ENCODE measurements at places on chromosomes 11 and 22.

GRCh38 chr22:36722055-36722454 lies 18.5 kb upstream of the CACNG2 start:
- DNase-seq = no peak

DNA sequence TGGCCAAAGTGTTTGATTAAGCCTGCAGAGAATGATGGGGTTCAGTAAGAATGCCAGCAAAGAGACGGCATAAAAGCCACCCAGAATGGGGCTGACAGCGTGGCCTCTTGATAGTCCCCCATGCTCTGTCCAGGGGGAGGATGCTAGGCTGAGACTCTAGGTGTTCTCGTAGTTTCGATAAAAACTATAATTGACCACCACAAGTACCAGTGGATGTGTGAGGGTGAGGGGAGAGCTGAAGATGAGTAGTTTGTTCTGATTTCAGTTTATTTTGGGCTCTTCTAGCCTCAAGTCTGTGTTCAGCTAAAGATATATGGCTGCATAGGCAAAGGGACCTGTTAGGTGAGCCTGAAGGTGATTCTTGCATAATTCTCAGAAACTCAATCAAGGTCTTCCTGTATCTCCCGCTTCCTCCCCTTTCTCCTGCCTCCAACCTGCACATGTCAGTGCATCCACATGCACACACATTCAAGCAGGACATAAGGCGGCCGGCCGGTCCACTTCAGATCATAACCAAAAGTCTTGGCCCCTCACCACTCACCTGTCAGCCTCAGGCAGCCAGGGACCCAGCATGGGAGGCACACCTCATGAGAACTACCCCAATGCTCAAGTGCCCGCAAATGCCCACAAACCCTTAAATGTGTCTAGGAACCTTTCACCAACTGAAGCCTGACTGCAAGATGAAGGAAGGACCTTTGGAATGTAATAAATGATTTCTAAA lies 31.2 kb downstream of the FLI1 start:
- no peak for DNase-seq

DNA sequence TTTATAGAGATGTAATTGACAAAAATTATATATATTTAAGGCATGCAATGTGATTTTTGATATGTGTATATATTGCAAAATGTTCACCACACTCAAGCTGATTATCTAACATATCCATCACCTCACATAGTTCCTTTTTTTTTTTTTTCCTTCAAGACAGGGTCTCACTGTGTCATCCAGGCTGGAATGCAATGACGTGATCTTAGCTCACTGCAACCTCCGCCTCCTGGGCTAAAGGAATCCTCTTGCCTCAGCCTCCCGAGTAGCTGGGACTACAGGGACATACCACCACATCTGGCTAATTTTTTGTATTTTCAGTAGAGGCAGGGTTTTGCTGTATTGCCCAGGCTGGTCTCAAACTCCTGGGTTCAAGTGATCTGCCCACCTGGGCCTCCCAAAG lies 65.1 kb upstream of the SLC35C1 start:
- DNase-seq = no peak

- no peak for DNase-seq
These were observed 1.7 kb upstream of the LRRC74B start for GRCh38 chr22:21043860-21044535.

GRCh38 chr22:39428597-39429071 lies 28.2 kb upstream of the MGAT3 start:
- no peak for DNase-seq

DNA sequence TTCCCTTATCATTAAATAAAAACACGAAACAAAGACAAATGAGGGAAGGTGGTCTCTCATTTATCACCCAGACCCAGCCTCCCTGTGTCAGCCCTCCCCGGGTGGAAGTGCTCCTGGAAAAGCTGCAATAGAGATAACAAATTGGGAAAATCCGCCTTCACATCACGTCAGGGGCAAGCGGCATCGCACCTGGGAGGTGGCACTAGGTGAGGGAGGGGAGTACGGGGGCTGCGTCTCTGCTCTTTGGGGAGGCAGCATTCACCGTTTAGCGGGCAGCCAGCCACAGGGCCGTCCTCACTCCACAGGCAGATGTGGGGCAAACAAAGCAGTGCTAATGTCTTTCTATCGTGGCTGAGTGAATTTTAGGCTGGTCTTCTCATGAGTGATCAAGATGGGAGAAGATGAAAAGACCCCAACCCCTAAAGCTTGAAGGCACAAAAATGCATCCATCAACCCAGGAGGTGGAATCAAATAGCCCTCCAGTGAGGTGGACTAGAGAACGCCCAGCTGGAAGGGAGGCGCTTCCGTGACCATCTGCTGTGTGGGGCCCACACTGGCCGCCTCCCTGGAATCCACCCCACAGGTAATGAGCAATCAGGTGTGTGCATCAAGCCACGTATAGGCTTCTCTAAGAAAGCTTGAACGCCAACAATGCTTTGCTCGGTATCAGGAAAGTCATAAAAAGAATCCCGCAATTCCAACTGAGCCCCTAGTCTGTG lies 629.5 kb downstream of the BRD1 start:
- no peak for DNase-seq

DNA sequence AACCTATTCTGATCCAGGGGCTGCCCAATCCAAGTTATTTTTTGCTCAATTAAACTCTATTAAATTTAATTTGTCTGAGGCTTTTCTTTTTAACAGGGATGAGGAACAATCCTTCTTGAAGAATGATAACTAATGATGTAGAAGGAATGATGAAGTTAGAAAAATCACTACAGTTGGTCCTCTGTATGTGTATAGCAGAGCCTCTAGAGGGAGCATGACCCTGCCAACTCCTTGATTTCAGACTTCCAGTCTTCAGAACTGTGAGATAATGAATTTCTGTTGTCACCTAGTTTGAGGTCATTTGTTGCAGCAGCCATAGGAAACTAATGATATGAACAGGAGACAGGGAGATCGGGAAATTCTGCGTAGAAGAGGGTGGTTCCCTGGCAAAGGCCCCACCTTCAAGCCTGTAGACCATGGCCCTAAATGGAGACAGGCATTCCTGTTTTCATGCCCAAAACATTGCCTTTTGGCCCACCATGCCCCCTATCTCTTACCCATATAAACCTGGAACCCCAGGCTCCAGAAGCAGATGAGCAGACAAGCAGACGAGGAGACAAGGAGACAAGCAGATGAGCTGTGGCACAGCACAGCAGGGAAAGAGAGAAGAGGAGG lies 7.7 kb upstream of the QSER1 start:
- no peak for DNase-seq

GRCh38 chr11:17986711-17987220 lies 26.1 kb downstream of the SERGEF start:
- no peak for DNase-seq

- DNase-seq = no peak
These were observed 23.0 kb downstream of the LARGE2 start for GRCh38 chr11:45945397-45945999.

GRCh38 chr11:58965246-58965985 lies 26.1 kb downstream of the GLYATL1 start:
- DNase-seq = no peak

- no peak for DNase-seq
These were observed 9.6 kb downstream of the BACE1-AS start for GRCh38 chr11:117300773-117301172.

DNA sequence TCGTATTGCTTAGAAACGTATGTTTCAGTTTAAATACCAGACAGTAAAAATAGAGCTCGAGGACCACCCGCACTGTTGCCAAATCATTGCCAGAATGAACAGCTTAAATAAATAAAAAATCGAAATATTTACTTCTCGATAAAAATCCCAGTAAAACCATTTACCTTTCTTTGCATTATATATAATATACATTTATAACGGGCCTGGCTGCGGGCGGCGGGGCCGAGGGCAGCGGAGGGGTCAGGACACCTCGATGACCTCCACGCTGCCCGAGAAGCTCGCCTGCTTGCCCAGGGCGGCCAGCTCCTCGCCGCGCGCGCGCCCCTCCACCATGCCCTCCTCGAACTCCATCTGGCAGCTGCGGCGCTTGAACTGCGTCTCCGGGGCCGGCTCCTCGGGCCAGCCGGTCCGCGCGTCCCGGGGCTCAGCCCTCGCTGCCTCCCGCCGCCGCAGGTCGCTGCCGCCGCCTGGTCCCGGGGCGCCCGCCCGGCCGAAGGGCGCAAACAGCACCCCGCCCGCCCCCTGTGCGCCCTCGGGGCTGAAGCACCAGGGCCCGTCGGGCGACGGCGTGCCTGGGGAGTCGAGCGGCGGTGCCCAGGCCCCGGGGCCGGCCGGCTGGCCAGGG lies 15.7 kb downstream of the DUSP8 start:
- DNase-seq = no peak

GRCh38 chr11:17564687-17565042 lies 17.6 kb downstream of the OTOG start:
- DNase-seq = no peak

- peak; percentile 53 for DNase-seq
These were observed 47.2 kb upstream of the CD5 start for GRCh38 chr11:61054927-61055562.

DNA sequence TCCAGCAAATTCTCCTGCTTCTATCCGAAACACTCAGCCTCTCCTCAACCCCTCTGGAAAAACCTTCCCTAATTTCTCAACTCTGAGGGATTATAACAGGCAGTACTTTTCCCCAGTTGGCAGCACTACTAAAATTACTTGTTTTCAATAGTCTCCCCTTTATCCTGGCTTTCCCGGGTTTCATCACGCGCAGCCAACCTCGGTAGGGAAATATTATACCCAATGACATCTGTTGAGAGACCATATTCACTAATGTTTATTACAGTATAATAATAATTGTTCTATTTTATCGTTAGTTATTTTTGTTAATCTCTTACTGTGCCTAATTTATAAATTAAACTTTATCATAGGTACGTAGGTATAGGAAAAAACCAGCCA lies 330 bp upstream of the POLD3 start:
- DNase-seq = no peak

- DNase-seq = no peak
These were observed 5.7 kb upstream of the DGAT2 start for GRCh38 chr11:75762885-75763284.

DNA sequence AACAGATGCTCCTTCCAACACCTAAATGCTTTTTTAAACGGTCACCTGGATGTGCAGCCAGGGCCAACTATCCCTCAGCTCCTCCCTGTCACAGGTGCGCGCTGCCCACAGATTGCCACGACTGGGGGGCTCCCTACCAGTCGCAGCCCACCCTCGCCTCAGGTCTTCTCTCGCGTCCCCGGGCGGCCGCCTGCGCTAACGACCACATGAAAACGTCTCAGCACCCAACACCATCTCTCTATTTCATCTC lies 469 bp downstream of the ZBED5 start:
- DNase-seq = no peak

DNA sequence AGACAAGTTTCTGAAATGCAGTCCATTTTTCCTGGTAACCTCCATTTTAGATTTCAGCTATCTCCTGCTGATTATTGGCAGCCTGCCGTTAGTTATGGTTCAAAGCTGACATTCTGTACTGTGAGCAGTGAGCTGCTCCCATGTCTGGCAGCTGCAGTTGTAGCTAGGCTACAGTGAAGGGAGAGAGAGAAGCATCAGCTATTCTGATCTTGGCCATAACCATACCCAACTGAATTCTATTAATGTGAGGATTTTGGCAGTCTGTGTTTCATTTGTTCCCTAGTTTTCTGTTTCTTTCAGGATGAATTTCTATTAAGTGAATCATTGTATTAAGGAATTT lies 33.4 kb downstream of the SIK2 start:
- no peak for DNase-seq

GRCh38 chr22:27630754-27631153 lies 170.8 kb downstream of the MN1 start:
- DNase-seq = no peak

GRCh38 chr11:119983240-119983732 lies 154.6 kb downstream of the TRIM29 start:
- no peak for DNase-seq

GRCh38 chr11:64566042-64566914 lies 24.7 kb upstream of the SLC22A12 start:
- no peak for DNase-seq

- no peak for DNase-seq
These were observed 451.3 kb downstream of the OPCML start for GRCh38 chr11:133081020-133081419.

DNA sequence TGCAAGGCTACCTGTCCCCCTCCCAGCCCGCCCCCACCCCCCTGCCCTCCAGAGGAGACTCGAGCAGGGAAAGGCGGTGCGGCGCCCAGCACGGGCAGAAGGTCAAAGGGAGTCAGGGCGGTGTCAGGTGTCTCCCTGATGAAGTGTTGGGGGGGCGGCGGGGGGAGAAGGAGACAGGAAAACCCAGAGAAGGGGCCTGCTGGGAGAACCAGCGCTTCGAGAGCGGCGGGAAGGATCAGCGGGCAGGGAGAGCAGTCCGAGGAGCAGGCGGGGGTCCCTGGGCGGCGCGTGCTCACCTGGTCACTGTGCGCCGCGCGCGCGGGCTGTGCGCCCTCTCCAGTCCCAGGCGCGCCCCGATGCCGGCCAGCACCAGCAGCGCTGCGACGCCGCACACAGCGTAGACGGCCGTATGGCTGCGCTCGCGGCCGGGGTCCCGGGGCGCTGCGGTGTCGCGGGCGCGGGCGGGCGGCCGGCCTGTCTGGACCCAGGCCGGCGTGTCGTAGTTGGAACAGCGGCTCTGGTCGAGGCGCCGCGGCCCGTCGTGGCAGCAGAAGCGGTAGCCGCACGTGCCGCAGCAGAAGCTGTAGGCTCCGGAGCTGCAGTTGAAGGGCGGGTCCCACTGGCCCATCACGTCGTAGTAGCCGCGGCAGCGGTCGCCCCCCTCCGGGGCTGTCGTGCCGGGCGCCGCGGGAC lies 886 bp downstream of the SHISA8 start:
- no peak for DNase-seq

GRCh38 chr22:26362471-26362870 lies 66.6 kb upstream of the ASPHD2 start:
- DNase-seq = no peak

DNA sequence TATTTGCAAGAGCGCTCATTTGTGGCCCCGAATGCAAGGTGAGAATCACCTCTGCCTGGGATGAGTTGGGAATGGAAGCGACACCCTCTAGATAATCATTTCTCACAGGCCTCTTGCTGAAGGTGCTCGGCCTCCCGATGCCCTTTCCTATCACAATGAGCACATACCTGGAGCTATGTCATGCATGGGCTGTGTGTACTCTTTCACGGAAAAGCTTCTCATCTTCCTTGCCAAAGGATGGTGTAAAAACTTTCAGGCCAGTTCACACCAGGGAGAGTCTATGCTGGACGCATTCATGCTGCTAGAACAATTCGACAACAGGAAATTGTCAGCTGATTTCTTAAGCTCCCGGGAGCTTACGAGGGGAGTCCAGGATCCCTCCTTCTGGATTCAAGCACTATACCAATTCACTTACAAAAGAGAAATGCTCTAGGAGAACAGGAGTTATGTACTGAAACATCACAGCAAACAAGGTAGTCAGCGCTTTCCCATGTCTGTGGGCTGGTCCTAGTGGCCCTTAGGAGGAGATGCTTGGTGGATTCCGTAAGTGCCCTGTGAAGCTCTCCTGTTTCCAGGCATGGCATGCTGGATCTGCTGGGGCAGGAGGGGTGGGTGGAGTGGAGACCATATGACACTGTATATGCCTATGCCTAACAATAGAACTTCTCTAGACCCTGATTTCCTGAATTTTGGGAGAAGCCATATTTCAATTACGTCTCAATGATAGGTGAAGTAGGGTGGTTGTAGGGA lies 53.1 kb upstream of the B3GAT1 start:
- no peak for DNase-seq

Measured in stimulated activated CD4-positive, alpha-beta T cell treated with anti-CD3 and anti-CD28 coated beads, TNF-alpha, amount 100 ng/mL, for 24 hours (primary cell).